ENCODE measurements at places on chromosomes 12 and 14. TPM values are rescaled to one million over a fixed set of nuclear protein-coding genes. Genes with fewer than 3 reads are reported as not detected.

DNA sequence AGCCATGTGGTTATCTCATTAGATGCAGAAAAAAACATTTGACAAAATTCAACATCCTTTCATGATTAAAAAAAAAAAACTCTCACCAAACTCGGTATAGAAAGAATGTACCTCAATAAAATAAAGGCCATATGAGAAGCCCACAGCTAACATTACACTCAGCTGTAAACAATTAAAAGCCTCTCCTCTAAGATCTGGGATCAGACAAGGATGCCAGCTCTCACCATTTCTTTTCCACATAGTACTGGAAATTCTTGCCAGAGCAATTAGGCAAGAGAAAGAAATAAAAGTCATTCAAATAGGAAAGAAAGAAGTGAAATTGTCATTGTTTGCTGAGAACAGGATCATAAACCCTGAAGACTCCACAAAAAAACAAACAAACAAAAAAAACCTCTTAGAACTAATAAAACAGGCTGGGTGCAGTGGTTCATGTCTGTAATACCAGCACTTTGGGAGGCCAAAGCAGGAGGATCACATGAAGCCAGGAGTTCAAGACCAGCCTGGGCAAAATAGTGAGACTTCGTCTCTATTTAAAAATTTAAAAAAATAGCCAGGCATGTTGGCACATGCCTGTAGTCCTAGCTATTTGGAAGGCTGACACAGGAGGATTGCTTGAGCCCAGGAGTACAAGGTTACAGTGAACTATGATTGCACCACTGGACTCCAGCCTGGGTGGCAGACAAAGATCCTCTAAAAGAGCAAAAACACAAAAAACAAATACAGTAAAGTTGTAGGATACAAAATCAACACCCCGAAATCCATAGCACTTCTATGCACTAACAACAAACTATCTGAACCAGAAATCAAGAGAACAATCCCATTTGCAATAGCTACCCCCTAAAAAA, 114.4 kb downstream of the FOXA1 start:
- no peak for DNase-seq

Gene CLEC9A
- polyA plus RNA-seq, result not detected

Gene PPP1R3E
- polyA plus RNA-seq, result 5.3 TPM

GRCh38 chr14:84225268-84225667, 1304.7 kb upstream of the FLRT2 start:
- no peak for DNase-seq

Gene ATN1
- 51.2 TPM for polyA plus RNA-seq

DNA sequence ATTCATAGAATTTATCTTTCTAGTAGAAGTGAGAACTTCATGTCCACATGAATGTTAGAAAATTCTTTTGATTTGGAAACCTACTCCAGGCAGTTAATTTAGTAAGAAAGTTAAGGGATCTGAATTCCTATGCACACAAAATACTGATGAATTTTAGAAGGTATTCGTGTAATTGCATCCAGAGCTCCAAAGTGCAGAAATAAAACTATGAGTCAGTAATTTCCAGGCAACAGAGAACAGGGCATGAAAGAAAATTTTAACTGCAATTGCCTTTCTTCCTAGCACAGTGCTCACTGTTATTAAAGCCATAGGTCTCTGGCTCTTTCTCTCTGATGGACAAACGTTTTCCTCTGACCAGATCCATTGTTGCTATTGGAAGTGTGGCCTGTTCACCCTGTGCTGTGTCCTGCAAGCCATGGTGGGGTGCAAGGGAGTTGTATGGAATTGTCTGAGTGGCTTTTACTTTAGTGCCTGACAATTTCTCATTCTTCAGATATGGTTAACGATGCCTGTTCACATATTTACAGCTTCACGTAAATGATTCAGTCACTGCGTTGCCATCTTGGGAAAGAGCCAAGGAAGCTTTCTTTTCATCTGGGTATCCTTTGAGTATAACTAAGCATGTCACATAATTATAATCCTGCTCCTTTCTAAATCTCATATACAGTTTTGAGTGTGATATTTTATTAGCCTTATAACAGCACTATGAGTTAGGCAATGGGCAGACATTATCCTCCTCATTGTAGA, 145.1 kb downstream of the ACSS3 start:
- no peak for DNase-seq

- no peak for DNase-seq
These were observed 552.5 kb downstream of the DIO2 start for GRCh38 chr14:79658769-79659168.

- DNase-seq, result no peak
These were observed 17.1 kb downstream of the SLC11A2 start for GRCh38 chr12:51009056-51009440.

DNA sequence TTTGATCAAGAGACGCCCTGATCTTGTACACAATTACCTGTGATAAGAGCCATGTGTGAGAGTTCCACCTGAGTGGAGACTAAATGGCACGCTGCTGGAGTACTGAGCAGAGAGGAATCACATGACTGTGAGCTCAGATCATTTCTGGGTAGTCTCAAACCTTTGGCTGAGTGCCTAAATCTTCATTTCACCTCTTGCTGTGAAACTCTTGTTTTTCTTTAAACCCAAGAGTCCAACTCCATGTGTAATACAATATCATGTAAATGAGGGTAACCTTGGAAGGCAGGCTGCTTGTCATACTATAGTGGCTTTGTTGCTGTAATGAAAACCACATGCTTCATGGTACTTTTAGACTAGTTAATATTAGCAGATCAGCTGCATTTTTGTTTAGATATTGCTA, 156.9 kb downstream of the CAND1 start:
- DNase-seq, result no peak

- no peak for DNase-seq
These were observed 9.7 kb downstream of the SERPINA1 start for GRCh38 chr14:94378527-94379290.

Gene CLEC1A
- not detected for polyA plus RNA-seq

GRCh38 chr12:118055144-118055557, 5.8 kb downstream of the WSB2 start:
- peak; percentile 82 for DNase-seq

- no peak for DNase-seq
These were observed 20.5 kb upstream of the SLC5A8 start for GRCh38 chr12:101230547-101230946.

DNA sequence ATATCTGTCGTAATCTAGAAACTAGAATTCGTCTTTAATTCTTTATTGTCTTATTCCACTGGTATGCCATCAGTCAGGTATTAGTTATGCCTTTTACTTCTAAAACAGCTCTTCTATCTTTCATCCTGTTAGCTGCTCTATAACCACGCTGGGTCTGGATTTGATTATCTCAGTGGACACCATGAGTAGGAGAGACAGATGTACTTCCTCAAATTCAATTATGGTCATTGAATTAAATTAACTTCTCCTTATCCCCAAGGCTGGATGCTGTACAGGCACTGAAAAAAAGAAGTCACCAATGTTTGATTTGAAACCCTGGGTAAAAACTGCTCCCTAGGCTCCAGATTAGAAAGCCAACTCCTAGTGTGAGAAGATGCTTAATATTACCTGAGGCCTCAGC, 107.3 kb downstream of the PIK3C2G start:
- DNase-seq, result no peak

DNA sequence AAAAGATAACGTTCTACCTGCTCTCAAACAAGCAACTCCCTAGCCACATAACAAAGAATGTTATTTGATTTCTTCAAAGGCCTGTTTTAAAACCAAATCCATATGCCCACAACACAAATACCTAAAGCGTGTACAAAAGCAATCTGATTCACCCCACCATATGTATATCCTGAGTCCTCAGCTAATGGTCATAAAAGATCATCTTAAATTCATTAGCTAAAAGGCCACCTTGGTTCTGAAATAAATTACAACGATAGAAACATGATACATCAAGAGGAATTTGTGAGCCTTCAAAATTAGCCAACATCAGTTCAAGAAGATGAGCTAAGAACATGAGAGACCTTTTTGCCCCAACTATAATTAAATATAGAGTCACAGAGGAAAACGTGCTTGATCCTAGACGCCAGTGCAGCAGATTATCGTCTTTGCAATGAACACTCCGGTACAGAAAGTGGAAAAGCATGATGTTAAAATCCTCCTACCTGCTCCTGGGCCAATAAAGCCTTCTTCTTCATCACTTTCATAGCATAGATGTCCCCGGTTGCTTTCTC, 20.0 kb downstream of the CIT start:
- no peak for DNase-seq

DNA sequence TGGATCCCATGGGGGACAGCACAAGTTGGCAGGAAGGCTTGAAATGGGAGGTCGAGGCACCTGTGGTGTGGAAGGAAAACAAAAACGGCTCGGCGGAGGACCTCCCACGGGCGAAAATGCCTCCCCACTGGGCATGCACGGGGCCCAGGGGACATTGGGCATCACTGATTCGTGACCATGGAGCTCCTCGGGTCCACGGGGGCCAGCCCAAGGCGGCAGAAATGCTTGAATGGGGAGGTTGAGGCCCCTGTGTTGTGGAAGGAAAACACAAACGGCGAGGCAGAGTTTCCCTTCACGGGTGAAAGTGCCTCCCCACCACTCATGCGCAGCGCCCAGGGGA, 376.0 kb downstream of the ALG10 start:
- DNase-seq, result no peak

Gene ERG28
- 18.8 TPM for polyA plus RNA-seq

Measured in A549 (cell line).